ENCODE measurements at places on chromosomes 6 and 20.

GRCh38 chr6:134379076-134379475 is 61.2 kb upstream of the SGK1 start:
- DNase-seq: no peak

DNA sequence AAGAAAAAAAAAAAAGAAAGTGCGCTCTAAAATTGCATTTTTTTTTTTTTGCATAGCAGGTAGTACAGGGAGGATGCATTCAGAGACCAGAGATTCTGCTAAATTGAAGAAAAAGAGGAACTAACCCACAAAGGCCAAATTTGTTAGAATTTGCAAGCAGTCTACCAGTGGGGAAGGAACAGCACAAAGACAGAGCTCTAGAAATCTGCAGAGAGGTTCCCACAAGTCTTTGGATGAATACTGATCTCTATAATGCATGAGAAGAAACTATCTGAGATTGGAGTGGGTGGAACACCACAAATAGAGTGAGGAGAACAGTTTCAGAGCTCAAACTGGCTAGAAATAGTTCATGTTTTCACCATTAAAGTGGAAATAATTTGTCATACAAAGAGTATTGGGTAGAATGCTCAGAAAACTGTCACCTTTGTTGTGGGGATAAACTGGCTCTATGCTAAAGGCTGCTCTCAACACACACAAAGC is 79.6 kb upstream of the AHI1 start:
- DNase-seq: no peak

DNA sequence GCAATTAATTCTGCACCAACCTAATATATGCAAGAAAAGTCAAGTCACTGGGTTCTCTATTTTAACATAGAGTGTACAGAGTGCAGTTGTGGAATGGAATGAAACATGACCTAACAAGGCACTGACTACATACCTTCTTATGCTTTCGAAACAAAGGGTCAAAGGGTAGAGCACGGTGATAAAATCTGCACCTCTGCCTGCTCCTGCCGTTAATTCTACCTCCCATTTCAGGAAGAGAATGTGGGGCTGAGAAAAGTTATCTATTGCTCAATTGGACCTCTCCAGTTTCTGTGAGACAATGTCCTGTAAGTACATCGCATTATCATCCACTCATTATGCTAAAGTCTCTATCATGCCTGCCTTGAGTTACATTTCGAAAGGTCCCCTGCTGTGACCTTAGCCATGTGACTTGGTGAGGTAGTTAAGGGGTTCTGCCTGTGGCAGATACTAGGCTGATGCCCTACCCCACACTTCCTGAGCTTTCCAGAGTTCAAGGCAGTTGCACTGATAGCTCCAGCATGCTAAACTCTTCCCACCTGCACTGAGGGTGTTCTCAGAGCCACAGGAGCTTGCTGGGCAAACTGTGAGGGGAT is 14.0 kb upstream of the MOCS1 start:
- no peak for DNase-seq

DNA sequence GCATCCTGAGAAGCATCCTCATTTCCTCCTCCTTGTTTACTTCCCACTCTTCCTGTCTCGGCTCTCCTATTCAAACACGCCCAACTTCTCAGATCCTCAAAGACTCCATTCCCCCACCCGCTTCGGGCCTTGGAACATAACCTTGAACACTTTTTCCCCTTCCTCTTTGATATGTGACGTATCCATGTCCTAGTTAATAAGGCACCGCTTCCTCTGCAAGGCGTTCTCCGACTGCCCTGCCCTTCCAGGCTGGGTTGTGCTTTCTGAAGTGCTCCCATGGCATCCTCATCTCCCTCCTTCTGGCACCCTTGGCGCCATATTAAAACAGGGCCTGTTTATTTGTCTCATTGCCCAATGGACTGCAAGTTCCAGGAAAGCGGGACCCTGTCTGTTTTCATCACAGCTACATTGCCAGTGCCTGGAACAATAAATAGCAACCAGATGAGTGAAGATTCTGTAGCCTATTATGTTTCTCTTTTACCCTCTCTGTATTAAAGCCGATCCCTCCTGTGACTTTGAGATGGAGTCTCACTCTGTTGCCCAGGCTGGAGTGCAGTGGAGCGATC is 115.3 kb upstream of the TRAF3IP2 start:
- no peak for DNase-seq

GRCh38 chr6:3789896-3790558 is 38.5 kb upstream of the PXDC1 start:
- no peak for DNase-seq

DNA sequence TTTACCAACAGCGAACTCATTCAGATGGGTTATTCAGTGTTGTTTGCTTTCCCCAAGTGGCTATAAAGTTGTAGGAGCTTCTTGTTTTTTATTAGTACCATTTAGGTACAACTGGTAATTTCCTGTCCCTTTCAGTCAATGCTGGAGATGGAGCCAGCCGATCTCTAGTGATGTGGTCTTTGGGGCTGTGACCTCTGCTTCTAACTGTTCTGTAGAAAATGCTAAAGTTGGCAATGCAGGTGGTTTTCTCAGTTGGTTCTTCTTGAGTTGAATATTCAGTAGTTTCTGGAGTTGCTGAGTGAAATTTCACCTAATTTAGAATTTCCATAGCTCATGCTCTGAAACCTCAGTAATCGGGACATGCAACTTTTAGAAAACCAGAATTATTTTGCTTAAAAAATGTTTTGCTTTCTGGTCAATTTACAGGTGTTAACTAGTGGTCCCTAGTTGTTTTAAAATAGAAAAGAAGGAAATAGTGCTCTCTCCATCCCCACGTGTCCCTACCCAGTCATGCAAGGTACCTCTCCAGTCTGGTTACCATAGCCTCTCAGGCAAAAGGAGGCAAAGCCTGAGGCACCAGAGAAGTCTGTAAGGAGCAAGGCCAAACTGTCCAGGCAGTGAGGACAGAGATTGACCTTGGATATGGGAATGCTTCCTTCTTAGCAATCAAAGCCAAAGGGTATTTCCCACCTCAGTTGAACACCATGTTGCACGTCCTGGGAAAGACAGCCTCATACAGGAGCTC is 27.3 kb upstream of the GABRR1 start:
- no peak for DNase-seq

DNA sequence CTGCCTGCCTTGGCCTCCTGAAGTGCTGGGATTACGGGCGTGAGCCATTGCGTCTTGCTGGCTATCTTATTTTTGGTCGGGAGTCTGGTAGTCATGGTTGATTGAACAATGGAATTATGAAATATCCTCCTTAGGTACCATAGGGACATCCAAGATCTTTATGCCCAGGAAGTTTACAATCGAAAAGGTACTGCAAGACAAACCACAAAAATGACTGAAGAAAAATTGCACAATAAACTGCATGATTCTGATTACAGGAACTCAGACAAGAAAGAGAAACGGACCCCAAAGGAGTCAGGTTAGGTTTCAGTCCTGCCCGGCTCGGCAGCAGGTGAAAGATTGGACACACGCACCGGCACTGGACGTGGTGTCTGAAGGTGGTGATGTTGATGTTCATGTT is 5.3 kb downstream of the SLC26A8 start:
- DNase-seq: no peak

GRCh38 chr6:150395388-150396009 is 26.7 kb downstream of the IYD start:
- peak; percentile 56 for DNase-seq

DNA sequence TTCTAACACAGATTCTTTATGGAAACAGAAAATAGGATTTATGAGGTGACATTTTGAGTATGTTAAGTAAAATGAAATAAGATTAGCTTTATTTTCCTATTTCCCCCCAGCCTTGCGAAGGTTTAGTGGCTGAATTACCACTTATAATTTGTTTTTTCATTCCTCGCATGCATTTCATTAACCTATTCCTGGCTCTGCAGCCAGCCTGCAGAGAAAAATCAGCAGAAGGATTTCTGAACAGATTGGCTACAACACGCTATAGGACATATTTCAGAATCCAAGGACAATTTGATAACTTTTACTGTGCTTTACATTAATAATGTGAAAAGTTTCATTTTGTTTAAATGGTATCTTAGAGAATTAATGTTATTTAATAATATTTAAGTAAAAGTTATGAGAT is 162.4 kb upstream of the MMS22L start:
- no peak for DNase-seq

- no peak for DNase-seq
Measured at GRCh38 chr20:420166-420620, 12.1 kb downstream of the RBCK1 start.

DNA sequence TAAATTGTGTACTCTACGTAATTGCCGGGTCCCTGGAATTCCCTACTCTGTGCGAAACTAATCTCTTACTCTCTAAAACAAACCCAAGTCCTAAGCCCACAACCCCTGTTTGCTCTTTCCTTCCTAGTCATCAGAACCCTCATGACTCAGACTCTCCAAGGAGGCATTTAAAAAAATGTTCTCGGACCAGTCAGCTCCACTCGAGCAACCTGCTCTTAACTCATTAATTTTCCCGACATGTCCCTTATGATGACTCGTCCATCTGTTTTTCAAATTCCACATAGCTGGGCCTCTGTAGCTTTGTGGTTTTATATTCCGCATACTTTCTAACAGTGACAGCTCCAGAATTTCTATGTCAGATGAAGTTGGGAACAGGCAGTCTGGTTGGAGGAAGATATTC is 2.6 kb upstream of the MUC22 start:
- no peak for DNase-seq

GRCh38 chr20:9919271-9920014 is 80.6 kb upstream of the PAK5 start:
- no peak for DNase-seq

DNA sequence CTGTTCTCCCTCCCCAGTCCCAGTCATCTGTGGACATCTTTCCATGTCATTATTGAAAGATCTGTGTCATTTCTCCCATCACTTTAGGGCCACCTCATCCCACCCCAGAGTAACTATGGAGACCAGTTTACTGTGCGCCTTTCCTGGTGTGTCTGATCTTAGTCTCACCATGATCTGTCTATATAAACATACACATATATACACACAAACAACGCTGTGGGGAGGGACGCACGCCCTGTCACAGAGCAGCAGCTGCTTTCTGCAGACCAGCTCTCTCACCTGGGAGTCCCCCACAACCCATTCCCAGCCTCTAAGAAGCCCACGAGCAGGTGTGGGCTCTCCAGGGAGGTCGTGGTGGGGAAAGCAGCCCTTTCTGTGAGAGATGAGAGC is 68.1 kb upstream of the TOX2 start:
- DNase-seq: no peak

DNA sequence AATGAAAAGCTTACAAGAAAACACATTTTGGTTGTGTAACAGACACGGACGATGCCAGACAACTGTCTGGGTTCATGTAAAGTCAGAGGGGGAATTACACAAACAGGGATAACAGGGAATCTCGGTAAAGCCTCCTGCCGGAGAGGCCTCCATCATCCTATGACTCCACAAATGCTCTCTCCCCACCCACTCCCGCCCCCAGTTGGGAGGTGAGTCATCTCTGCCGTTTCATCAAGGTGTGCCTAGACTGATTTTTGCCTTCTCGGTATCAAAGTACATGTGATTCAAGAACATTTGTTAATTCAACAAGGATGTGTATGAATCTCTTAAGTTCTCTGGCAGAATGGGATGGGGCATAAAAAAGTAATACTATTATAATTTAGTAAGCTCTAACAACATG is 304.9 kb upstream of the PRDM1 start:
- no peak for DNase-seq

GRCh38 chr6:137816133-137816579 is 50.9 kb upstream of the TNFAIP3 start:
- DNase-seq: no peak

- DNase-seq: no peak
Measured at GRCh38 chr6:88236612-88237360, 70.6 kb upstream of the CNR1 start.

DNA sequence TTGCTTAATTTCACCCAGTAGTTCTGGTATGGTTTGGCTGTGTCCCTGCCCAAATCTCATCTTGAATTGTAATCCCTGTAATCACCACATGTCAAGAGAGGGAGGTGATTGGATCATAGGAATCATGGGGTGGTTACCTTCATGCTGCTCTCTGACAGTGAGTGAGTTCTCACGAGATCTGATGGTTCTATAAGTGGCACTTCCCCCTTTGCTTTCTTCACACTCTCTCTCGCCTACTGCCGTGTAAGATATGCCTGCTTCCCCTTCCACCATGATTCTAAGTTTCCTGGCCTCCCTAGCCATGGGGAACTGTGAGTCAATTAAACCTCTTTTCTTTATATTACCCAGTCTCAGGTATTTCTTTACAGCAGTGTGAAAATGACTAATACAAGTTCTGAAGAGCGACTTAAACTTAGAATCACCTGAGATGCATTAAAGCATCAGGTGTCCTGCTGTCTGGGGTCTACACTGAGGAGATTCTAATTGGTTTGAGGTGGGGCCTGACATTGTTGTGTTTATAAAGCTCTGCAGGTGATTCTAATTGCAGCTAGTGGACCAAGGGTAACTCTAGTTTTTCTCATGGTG is 82.1 kb upstream of the DTNBP1 start:
- DNase-seq: no peak

GRCh38 chr6:18203786-18204185 is 48.6 kb downstream of the KDM1B start:
- DNase-seq: no peak

GRCh38 chr6:156948807-156949206 is 171.6 kb downstream of the ARID1B start:
- DNase-seq: no peak

- DNase-seq: no peak
Measured at GRCh38 chr6:105862936-105863607, 223.1 kb upstream of the PRDM1 start.

DNA sequence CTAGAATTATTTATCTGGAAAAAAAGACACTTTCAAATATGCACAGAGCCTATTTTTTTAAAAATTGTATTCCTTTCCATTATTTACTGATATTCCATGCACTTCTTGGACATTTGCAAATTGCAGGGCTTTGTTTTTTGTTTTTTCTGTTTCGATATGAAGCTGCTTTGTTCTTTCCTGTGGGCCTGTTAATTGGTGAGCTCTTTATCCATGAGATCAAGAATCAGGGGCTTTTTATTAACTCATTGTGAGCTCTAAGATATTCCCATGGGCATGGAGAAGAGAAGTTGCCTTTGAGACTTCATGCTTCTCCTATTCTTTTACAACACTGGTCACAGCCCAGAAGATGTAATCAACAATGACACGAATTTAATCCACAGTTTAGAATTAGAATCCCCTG is 145.1 kb downstream of the SAMD5 start:
- no peak for DNase-seq

GRCh38 chr6:113936093-113936934 is 34.6 kb downstream of the HDAC2 start:
- DNase-seq: no peak

GRCh38 chr6:151109869-151110575 is 129.7 kb upstream of the AKAP12 start:
- no peak for DNase-seq

DNA sequence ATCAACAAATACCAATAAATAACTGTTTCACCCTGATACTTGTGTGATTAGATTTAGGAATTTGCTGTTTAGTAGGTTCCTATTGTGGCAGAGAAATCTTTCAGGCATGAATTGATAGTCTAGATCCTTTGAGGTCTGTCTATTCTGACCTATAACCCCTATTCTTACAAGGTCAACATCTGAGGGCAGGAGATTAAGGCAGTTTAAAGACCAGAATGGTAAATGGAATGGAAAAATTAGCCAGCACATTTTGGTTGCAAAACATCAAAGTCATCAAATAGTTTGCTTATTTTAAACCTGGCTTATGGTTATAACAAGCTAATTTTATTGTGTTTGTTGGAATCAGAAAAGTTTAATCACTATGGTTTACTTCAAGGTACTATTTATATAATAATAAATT is 78.4 kb downstream of the LIN28B start:
- DNase-seq: no peak

GRCh38 chr20:45051204-45052060 is 49.5 kb downstream of the KCNS1 start:
- DNase-seq: no peak

- DNase-seq: no peak
Measured at GRCh38 chr20:49993301-49993751, 10.5 kb downstream of the SNAI1 start.

GRCh38 chr6:100203400-100203799 is 209.4 kb upstream of the MCHR2 start:
- no peak for DNase-seq
